Stimulated activated CD4-positive, alpha-beta T cell treated with anti-CD3 and anti-CD28 coated beads, Interleukin-4, amount 100 ng/mL, for 48 hours (primary cell): ENCODE measurements at places on chromosomes 7 and 10.

GRCh38 chr10:126041804-126042231 is 145.5 kb downstream of the FANK1 start:
- DNase-seq: peak; percentile 57

- no peak for DNase-seq
Observed at GRCh38 chr7:1770331-1770730, 100.3 kb downstream of the ELFN1 start.

GRCh38 chr10:47095211-47095610 is 184.0 kb downstream of the PTPN20 start:
- no peak for DNase-seq

GRCh38 chr7:30914596-30914995 is 2.9 kb downstream of the AQP1 start:
- DNase-seq: no peak

DNA sequence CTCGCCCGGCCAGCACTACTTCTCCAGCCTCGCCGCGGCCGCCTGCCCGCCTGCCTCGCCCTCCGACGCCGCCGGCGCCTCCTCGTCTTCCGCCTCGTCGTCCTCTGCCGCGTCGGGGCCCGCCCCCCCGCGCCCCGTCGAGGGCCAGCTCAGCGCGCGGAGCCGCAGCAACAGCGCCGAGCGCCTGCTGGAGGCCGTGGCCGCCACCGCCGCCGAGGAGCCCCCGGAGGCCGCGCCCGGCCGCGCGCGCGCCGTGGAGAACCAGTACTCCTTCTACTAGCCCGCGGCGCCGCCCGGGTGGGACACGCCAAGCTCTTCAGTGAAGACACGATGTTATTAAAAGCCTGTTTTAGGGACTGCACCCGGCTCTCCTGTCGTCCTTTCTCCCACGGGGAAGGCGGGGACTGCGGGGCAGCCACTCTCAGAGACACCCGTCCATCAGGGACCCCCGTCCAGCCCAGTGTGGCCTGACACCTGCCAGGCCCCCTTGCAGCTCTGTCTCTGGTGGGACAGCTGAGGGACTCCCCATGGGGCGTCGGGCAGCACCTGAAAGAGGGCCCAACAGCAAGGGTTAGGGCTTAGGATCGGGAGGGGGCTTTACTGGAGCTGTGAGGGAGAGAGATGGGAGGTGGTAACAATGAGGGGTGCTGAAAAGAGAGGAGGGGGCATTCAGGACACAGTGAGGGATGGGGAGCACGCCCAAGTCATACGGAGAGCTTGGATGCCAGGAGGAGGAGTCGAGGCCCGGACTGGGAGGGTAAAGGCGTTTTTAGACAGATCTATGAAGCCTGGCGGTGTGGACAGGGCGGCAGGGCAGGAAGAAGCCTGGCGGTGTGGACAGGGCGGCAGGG is 34.7 kb downstream of the SPDYE6 start:
- no peak for DNase-seq

GRCh38 chr10:12333380-12334185 is 15.8 kb upstream of the CAMK1D start:
- DNase-seq: peak; percentile 57

- DNase-seq: no peak
Observed at GRCh38 chr10:108757946-108758345, 1165.4 kb downstream of the XPNPEP1 start.

- DNase-seq: no peak
Observed at GRCh38 chr7:4113271-4113670, 568.8 kb upstream of the FOXK1 start.

GRCh38 chr10:120794390-120794789 is 56.8 kb upstream of the WDR11 start:
- no peak for DNase-seq

DNA sequence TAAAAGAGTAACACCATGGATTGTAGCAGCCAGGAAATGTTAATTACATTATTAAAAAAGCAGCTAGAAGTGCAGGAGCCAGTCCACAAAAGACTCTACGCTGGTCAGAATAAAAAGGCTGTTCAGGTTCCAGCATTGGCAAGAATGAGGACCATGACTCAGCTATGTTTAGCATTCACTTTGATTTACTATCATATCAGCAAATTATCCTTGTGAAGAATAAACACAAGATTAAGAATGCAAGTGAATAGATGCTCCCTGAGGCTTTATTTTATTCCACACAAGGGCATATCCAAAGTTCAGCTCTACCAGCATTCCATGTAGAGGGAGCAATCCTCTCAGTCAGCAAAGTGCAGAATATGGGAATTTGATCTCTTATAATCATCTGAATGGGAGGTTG is 13.6 kb downstream of the DGKB start:
- DNase-seq: no peak
